DND-41 (cell line): ENCODE measurements at places on chromosomes 5 and 9.

- DNase-seq, result no peak
Measured at GRCh38 chr5:139358064-139358463, 16.4 kb downstream of the PAIP2 start.

DNA sequence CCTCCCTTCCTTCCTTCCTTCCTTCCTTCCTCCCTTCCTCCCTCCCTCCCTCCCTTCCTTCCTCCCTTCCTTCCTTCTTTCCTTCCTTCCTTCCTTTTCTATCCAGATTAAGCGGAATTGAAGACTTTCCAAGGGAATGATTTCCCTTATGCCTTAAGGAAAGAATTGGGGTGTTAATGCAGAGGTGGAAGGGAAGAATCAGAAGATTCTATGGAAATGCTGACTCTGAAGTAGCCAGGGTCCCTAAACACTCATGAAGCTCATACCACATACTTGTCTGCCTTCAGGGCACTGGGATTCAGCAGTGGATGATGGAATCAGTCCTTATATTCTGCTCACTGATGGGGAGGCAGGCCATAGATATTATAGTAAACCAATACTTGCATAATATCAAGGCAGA, 48.2 kb downstream of the TNC start:
- no peak for DNase-seq

DNA sequence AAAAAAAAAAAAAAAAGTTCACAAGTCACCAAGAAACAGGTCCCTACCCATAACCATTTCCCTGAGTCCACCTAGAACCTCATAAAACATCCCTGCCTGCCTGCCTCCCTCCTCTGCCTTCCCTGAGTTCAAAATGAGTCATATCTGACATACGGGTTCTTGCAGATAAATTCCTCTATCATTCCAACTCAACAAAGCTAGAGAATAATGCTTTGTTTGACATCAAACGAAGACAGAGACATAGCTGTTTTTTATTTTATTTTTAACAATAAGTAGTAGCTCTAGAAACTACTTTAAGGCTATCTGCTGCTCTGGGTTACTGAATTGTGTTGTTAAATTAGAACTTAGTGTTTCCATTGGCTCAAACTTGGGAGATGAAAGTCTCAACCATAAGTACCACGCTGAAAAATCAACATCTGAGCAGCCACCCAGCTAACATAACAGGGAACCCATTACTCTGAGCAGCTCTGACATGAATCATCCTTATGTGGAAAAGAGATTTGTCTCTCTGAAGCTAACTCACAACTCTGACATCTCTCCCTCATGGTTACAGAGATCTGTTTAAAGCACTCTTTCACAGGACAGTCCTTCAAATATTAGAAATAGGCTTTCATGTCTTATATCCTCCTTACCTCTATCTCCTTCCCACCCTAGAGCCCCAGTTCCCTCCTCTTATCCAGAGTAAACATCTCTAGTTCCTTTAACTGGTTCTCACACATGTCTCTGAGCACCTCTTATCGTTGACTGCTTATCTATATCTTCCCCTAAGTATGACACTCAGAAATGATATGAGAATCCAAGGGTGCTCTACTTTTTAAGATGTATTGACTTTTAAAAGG, 12.1 kb downstream of the TMEM245 start:
- no peak for DNase-seq

- no peak for DNase-seq
Measured at GRCh38 chr5:156764176-156764971, 85.7 kb upstream of the PPP1R2B start.

GRCh38 chr5:14292766-14293658, 149.9 kb downstream of the TRIO start:
- no peak for DNase-seq

DNA sequence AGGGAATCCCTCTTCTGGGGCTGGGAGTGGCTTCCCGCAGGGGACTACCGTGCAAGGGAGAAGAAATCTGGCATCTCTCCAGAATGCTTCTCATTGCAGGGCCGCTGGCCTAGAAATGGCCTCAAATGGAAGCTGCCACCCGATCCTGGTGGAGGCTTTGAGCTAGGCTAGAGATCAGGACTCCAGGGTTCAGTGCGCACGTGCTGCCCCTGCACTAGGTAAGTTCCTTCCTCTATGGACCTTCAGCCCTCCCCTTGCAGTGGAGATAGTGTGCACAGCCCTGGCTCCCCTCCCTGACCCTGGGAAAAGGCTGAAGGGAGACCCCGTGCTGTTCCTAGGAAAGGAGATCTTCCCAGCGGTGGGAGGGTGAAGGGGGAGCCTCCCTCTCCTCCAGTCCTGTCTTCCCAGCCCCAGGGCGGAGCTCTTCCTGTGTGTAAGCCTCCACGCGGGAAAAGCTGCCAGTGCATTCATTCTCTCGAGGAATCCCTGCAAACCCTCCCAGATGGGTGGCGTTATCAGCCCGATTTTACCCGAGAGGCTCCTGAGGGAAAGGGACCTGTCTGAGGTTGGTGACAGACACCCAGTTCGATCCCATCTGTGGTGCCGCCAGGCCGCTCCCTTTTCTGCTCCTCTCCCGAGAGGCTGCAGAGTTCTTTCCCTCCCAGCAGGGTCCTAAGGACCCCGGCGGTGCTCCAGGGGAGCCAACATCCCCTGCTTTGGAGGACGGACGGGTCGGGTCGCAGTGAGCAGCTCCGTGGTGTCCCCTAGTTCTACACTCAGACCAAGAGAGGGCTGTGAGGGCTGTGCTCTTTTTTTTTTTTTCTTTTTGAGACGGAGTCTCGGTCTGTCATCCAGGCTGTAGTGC, 1.4 kb upstream of the CERCAM start:
- no peak for DNase-seq

DNA sequence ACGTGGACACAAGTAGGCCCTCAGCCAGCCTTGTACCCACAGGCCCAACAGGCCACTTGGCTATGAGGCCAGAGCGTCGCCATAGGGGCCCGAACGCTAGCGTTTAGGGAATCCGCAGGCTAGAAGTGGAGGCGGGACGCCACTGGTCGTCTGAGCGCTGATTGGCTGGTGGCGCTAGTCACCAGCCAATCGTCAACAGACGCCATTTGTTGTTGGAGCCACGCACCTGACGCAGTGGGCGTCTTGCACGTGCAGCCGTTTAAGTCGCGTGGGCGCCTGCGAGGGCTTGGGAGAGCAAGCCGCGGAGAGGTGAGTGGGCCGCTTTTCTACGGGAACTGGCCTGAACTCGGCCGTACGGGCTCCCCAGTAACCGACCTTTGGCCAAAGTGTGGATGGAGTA, at the start of gene DDX4:
DDX4 (plus strand) TSS at position 269 of the 400 bp plus-strand sequence. CDS start 903 bp downstream, outside the sequence.
- no peak for DNase-seq

DNA sequence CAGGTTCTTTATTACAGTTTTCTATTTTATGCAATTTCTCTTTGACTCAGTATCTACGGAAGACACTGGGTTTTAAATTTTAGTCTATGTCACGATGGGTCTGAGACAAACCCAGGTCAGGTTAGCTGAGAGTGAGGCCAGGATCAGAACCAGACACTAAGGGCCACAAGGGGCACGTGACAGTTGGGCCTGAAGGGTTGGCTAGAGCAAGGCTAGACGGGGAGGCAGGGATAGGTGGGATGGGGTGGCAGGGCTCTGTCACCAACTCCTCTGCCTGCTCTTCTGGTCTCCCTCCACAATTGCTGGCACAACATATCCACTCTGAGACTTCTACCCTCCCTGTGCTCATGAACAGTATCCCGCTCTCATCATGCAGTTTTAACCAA, 76.4 kb downstream of the MED27 start:
- DNase-seq, result no peak

DNA sequence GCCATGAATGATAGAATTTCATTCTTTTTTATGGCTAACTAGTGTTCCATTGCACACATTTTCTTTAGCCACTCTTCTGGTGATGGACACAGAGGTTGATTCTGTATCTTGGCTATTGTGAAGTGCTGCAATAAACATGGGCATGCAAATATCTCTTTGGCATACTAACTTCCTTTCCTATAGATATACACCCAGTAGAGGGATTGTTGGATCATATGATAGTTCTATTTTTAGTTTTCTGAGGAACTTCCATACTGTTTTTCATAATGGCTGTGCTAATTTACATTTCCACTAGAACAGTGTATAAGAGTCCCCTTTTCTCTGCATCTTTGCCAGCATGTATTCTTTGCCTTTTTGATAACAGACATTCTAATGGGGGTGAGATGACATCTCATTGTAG, 50.4 kb upstream of the CDK5RAP2 start:
- DNase-seq, result no peak

GRCh38 chr9:2493109-2493508, 128.5 kb upstream of the VLDLR start:
- no peak for DNase-seq

DNA sequence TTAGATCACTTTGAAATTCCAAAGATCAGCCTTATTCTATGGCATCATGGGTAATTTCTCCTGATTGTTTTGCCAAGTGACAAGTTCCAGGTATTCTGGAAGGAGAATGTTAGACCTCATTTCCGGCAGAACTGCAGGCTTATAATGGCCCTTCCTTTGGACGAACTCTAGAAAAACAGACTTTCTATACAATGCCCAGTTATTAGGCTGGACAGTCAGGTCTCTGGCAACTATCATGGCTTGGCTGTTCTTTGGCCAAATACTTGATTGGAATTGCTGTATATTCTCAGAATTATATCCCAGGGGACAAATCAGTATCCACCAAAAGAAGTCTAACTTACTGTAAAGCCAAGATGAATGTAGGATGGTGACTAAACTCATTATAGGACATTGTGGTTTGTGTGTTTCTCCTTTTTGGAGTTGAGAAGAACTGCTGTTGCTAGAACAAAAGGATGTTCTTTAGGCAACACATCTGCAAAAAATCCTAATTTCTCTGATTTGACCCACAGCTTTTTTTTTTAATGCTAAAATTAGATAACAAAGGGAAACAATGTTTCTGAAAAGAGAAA, 69.0 kb downstream of the ADAMTSL1 start:
- no peak for DNase-seq

GRCh38 chr9:83620841-83621636, 1.9 kb upstream of the IDNK start:
- DNase-seq, result peak; percentile 40
